CD4-positive, alpha-beta T cell treated with Interleukin-6 at 100 ng/mL for 8 hours (primary cell): ENCODE measurements at places on chromosomes 7 and 10.

- DNase-seq = no peak
Measured at GRCh38 chr7:41879403-41879802, 176.5 kb upstream of the INHBA start.

DNA sequence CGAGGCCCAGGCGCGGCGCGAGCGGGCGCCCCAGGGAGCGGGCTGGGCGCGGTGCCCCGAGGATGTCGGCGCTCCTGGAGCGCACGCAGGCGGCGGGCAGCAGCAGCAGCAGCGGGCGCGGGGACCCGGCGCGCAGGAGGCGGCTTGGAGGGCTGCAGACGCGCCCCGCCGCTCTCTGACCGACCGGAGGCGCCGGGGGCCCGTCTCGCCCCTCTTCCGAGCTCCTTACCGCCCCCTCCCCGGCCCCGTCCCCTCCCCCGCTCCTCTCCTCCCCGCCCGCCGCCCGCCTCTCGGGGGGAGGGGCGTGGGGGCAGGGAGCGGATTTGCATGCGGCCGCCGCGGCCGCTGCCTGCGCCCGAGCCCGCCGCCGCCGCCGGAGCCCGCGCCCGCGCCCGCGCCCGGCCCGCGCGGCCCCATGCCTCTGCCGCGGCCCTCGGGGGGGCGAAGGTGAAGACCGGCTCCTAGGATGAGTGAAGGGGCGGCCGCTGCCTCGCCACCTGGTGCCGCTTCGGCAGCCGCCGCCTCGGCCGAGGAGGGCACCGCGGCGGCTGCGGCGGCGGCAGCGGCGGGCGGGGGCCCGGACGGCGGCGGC, at the start of gene NRG3:
NRG3 (plus strand) TSS at position 320 of the 592 bp plus-strand sequence.
- no peak for DNase-seq

DNA sequence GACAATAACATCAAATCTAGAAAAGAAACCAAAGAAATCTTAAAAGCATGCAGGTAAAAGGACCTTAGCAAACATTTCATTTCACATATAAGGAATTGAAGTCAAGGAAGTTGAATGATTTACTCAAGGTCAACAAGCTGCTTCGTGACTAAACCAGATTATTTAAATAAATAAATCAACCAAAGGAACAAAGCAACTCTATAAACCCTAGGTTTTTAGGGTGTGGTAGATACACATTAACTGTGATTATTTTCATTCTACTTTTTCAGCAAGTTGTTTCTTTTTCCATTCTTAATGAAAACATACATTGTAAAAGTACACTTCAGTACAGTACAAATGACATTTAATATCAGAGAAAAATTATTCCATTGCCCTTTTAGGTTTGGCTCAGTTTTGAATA, 382.0 kb upstream of the STEAP1 start:
- no peak for DNase-seq

GRCh38 chr10:107474650-107475049, 310.1 kb upstream of the SORCS1 start:
- DNase-seq = no peak

GRCh38 chr10:122248356-122249302, 22.5 kb upstream of the BTBD16 start:
- no peak for DNase-seq
